ENCODE measurements at places on chromosomes 3 and 15.

DNA sequence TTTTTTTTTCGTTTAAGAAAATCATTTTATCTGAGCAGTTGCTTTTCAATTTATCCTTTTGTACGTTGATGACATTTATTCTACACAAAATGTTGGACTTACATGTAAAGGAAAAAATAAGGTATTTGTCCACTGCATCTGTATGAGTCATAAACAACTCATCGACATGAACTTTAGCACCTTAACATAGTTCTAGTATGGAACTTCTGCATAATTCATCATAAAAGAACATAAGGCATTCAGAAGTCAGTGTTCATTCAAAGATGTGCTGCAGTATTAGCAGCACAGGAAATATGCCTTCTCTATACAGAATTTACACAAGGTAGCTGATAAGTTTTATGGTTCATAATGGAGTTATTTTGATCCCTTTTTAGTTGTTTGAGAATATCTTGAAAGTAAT is 801.6 kb downstream of the CADM2 start:
- DNase-seq: no peak

- DNase-seq: no peak
Measured at GRCh38 chr3:119716998-119717397, 14.2 kb downstream of the CFAP91 start.

DNA sequence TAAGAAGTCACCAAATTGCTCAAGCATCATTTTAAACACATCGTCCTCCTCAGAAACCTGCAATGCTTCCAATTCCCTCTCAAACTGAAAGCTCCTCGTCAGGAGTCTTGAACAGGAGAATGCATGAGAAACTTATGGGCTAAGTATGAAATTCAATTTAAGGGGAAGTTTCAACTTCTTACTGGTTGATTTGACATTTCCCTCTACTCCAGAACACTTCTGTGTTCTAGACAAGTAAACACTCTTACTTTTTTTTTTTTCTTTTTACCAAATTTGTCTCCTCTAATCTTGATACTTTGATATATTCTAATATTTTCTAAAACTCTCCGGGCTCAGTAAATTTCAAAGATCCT is 181.7 kb downstream of the RSL24D1 start:
- no peak for DNase-seq

DNA sequence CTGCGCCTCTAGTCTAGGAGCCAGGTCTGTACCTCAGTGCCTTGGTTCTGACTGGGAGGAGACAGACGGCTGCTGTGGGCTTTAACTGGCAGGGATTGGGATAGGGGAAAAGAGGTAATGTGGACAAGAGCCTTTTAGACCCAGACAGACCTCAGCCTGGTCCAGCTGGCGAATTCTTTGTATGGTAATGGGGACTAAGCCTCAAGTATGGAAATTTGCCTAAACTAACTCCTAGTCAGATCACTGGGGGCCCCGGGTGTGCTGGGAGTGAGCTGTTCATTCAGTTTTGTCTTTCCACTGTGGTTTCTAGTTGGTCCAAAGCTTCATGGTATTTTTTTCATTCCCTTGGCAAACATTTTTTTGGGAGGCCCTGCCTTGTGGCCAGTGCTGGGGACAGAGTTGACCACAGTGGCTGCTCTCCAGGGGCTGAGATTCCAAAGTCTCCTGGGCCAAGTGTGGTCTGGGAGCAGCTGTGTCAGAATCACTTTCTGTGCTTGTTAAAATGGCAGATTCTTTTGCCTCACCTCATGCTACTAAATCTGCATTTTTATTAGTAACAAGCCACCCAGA is 261.4 kb upstream of the C2CD4B start:
- no peak for DNase-seq

DNA sequence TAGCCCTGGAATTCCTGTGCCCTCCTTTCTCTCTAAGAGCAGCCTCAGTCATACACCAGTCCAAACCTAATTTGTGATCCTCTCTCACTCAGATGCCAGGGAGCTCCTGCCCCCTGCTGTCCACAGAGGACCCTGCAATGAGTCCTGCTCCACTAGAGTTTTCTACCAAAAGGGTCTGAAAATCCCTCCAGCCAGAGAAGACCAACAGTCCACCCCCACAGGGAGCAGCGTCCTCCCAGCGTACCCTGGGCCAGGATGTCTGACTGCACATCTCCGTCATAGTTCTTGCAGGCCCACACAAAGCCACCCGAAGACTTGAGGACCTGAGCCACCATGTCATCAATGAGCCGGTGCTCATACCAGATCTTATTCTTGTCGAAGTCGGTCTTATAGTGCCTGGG is 15.4 kb downstream of the IDH2 start:
- no peak for DNase-seq

DNA sequence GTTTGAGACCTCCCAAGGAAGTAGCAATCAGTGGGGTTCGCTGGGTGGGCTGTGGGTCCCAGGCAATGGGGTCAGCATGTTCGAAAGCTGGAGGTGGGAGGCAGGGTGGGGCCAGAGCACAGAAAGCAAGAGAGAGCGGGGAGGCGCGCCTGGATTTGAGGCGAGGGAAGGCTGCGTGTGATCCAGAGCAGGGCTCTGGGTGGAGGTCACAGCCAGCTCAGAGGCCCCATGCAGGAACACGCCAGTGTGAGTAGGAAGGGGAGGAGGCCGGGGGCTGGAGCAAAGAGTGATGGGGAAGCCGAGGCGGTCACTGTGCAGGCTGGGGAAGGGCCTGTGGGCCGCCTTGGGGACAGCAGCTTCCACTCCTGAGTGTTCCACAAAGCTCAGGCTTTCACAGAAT is 8.8 kb downstream of the DNAJB8 start:
- DNase-seq: no peak

- DNase-seq: no peak
Measured at GRCh38 chr3:81602781-81603180, 158.7 kb downstream of the GBE1 start.

- no peak for DNase-seq
Measured at GRCh38 chr3:68483041-68483440, 449.3 kb downstream of the TAFA4 start.

DNA sequence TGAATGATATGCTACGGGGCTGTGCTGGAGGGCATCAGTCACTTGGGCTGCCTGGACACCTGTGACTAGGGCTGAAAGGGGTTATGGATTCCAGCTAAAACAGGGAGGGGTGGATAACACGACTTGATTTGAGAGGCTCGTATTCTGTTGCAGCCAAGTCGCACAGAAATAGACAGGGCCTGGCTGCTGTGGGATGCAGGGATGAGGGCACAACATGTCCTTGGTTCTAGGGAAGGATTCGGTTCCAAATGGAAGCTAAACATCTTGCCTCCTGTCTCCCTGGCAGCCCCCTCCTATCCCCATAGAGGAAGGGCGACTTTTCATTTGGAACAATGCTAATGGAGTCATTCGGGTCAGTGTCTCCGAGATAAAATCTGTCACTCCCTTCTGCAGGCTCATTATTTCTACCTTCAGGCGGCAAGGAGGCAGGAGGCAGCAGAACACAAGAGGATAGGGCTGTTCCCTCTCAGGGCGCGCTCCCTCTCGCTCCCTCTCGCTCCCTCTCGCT is 433.8 kb upstream of the RBMS3 start:
- DNase-seq: no peak

GRCh38 chr3:70615286-70615685 is 302.8 kb upstream of the MDFIC2 start:
- no peak for DNase-seq

DNA sequence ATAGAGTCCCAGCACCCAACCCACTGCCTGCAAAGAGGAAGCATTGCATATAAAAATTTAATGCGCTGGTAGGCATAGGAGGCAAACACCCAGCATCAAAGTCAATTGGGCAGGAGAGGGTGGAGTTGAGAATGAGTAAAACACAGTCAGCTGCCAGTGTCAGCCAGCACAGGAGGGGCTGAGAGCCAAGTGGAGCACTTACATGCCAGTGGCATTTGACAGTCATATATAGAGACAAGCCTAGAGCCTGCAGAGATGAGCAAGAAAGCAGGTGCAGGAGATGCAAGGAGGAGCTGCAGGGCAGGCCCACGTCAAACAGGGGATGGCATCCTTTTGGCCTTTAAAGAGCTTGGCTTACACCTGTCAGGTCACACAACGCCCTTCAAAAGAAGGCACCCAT is 27.6 kb upstream of the ZFAND6 start:
- DNase-seq: peak; percentile 7

- no peak for DNase-seq
Measured at GRCh38 chr3:98557324-98558010, 25.7 kb downstream of the GPR15 start.

All from NCI-H1092 (cell line).